ENCODE measurements at places on chromosomes 1 and 21. TPM values are rescaled to one million over a fixed set of nuclear protein-coding genes. Genes with fewer than 3 reads are reported as not detected.

The GBP2 gene
- polyA plus RNA-seq: 237 TPM

The DHRS3 gene
- 32.5 TPM for polyA plus RNA-seq

The RIPK4 gene
- polyA plus RNA-seq: 0.08 TPM

The C1QC gene
- polyA plus RNA-seq: 31.4 TPM

The KRTAP13-2 gene
- polyA plus RNA-seq: not detected

The SPATA46 gene
- not detected for polyA plus RNA-seq

The EDN2 gene
- not detected for polyA plus RNA-seq

The CNST gene
- polyA plus RNA-seq: 17.3 TPM

The SLAMF1 gene
- 0.18 TPM for polyA plus RNA-seq

The PRRX1 gene
- polyA plus RNA-seq: 80.3 TPM

The CCDC27 gene
- polyA plus RNA-seq: not detected

The CYB5RL gene
- 7.5 TPM for polyA plus RNA-seq

The OR2W3 gene
- polyA plus RNA-seq: 0.22 TPM

The PYCR2 gene
- 66.1 TPM for polyA plus RNA-seq

The PGLYRP3 gene
- polyA plus RNA-seq: not detected

The CCDC190 gene
- polyA plus RNA-seq: not detected

The RNU1-1 gene
- not detected for polyA plus RNA-seq

The PIK3R3 gene
- 6.5 TPM for polyA plus RNA-seq

The KRTAP10-5 gene
- not detected for polyA plus RNA-seq

The FLAD1 gene
- 16.4 TPM for polyA plus RNA-seq

The ADGRB2 gene
- 0.30 TPM for polyA plus RNA-seq

The OPRD1 gene
- polyA plus RNA-seq: not detected

The MCL1 gene
- polyA plus RNA-seq: 74.2 TPM

The C1orf210 gene
- not detected for polyA plus RNA-seq

The NPHS2 gene
- polyA plus RNA-seq: 0.10 TPM
